Ureter (tissue), 1 donor: ENCODE measurements at places on chromosomes 4 and X. TPM values are rescaled to one million over a fixed set of nuclear protein-coding genes. Genes with fewer than 3 reads are reported as not detected.
A peak's percentile ranks its signal among the peaks of the same experiment; 100 is the strongest.

- DNase-seq = no peak
Observed at GRCh38 chr4:78534286-78534955, 17.1 kb upstream of the ANXA3 start.

The DOK7 gene
- total RNA-seq = 4.5 TPM

- no peak for DNase-seq
Observed at GRCh38 chrX:40807384-40807783, 72.0 kb upstream of the MED14 start.

DNA sequence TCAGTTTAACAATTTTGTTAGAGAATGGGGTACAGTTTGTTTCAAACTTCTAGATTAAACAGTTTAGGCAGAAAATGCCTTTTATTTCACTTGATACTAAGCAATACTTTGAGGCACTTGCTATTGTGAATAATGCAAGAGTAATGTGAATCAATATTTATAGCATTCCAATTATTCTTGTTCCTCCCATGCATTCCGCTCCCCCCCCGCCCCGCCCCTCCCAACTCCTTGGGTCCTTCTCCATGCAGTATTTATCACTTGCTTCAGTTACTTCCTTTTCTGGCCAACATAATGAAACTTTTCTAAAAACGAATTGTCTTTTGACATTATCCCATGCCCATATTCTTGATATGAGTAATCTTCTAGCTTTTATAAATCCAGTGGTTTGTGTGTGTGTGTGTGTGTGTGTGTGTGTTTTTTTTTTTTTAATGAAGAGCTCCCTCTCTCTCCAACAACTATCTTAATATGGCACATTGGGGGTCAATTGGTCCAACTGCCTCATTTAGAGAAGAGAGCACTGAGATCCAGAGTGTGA, 1.6 kb downstream of the BANK1 start:
- no peak for DNase-seq

The IL13RA1 gene
- total RNA-seq = 56.0 TPM

The SSX2 gene
- total RNA-seq = not detected

DNA sequence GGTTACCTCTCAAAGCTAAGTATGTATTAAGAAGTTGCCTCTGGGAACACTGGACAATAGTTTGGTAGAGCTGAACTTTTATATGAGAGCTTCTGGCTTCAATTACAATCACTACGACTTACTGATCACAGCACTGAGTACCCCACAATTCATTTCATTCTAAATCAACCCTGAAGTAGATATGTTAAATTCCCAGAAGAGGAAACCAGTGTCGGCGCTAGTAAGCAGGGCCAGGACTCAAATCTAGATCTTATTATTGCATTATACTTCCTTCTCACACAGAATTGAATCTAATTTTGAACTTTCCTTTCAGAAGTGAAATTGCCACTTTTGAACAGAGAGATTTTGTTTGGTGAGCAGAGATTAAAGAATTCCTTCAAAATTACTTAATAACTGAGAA, 41.8 kb downstream of the HUWE1 start:
- DNase-seq = no peak

GRCh38 chr4:6988016-6988715, 55.0 kb upstream of the TADA2B start:
- no peak for DNase-seq

DNA sequence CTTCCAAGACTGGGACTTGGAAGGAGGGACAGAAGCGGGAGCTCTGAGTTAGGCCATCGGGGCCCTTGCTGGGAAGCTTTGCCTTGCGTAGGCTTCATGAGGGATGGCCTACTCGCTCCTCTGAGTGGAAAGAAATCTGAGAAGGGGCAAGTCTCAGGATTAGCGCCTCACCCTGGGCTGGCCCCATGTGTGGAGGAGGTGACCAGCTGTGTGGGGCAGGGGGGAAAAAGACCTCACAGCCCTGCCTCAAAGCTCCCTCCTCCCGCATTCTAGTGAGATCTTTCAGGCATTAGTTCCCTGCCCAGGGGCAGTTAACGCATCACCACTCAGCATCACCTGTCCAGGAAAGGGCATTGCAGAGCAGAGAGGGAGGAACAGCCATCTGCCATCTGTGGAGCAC, 156.1 kb downstream of the ENPP6 start:
- DNase-seq = no peak

DNA sequence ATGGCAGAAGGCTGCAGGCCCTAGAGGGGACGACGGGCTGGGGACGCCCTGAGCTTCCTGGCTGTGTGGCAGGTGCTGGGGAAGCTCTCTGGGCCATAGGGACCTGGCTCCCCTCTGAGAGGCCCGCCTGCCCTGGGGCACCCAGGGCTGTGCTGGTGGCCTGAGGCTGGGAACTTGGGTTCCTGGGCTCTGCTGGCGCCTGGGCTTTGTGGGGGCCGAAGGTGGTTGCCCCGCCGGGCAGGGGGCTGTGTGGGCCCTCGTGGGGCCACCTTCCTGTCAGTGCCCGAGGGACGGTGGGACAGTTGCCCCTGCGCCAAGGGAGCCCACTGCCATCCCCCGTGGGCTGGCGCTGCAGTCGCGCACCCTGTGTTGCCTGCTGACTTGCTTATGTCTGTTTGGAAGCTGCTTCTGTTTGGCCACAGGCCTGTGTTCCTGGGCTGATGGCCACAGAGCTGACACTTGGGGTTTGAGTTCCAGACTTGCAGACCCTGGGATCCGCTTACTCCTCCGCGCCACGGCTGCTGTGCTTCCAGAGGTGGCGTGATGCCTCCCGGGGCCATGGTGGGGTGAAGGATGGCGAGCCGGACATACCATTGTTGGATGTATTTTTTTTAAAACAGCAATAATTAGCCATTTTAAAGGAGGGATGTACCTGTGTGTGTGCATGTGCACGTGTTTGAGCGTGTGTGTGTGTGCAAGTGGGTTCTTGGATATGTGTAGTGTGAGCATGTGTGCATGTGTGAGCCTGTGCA, 8.5 kb downstream of the NAT8L start:
- DNase-seq = no peak

GRCh38 chrX:69289046-69289792, 124.0 kb upstream of the PJA1 start:
- no peak for DNase-seq

The DCAF4L1 gene
- total RNA-seq = 0.36 TPM

GRCh38 chr4:7095611-7096155, 27.8 kb upstream of the GRPEL1 start:
- no peak for DNase-seq

DNA sequence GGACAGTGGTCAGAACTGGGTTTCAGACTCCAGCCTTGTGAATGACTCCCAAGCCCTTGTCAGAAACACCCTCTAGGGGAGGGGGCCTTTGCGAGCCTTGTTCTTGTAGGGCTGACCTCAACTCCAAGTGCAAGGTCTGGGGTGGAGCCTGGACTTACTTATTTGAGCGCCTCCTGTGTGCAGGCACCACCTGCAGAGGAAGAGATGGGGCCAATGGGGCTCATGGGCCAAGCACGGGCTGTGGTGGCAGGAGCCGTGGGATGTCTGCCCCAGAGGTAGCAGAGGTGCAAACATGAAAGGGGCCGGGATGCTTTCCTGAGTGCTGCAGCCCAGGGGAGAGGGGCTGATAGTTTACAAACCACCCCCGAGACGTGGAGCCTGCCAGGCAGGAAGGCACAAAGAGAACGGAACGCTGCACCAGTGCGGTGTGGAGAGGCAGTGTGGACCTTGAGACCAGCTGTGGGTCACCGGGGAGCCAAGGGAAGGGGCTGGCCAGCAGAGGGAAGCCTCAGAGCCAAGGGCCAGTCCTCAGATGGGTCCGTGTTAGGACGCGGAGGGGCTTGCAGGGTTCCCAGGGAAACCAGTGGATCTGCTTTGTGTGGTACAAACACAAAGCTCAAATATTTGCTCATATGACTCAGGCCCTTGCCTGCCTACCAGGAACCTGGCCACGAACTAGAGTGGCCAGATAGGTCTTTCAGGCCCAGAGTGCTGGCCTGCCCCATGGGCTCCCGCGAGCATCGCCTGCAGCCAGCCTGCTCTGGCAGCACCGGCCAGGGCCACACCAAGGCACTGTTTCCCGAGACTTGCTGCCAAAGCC, 8.7 kb upstream of the TADA2B start:
- no peak for DNase-seq

- no peak for DNase-seq
Observed at GRCh38 chrX:63784346-63784901, 590 bp downstream of the ARHGEF9 start.

- DNase-seq = peak; percentile 52
Observed at GRCh38 chr4:85826060-85826678, 351.2 kb downstream of the ARHGAP24 start.

DNA sequence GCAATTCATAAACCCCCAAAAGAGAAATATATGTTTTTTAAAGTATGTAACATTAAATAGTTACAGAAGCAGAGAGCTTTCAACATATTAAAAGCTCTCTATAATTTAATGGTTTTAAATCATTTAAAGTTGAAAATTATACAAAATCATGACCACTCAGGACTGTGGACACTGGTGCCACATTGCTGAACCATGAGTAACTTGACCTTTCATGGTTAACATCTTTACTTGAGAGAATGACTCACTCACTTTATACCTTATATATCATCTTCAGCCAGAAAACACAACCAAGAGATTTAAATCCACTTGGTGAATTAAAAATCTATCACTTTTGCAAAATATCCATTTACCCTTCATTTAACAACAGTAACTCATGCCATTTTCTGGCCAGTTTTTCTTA, 584.3 kb upstream of the SMIM31 start:
- DNase-seq = no peak

- DNase-seq = no peak
Observed at GRCh38 chrX:126847143-126847542, 27.6 kb downstream of the PRR32 start.

DNA sequence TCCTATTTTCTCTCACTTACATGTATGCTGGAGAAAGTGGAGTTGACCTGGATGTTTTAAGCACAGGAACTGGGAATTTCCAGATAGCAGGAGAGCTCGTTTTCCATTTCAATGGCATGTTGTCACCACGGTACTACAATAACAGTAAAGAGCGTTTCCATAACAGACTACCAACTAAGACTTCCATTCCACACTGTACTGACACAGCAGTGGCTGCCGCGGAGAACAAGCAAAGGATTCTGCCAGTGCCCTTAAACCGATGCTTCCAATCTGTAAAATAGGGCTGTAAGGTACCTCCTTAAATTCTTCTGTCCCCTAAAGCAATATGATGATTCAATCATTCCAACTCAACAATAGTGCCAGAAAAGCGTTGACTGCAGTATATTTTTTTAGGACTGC, 143.9 kb downstream of the KLHL13 start:
- no peak for DNase-seq

- DNase-seq = no peak
Observed at GRCh38 chr4:80009806-80010205, 63.2 kb downstream of the ANTXR2 start.

GRCh38 chrX:68832101-68832416, 3.2 kb downstream of the EFNB1 start:
- peak; percentile 72 for DNase-seq

GRCh38 chrX:130834149-130834548, 68.9 kb downstream of the ENOX2 start:
- no peak for DNase-seq

DNA sequence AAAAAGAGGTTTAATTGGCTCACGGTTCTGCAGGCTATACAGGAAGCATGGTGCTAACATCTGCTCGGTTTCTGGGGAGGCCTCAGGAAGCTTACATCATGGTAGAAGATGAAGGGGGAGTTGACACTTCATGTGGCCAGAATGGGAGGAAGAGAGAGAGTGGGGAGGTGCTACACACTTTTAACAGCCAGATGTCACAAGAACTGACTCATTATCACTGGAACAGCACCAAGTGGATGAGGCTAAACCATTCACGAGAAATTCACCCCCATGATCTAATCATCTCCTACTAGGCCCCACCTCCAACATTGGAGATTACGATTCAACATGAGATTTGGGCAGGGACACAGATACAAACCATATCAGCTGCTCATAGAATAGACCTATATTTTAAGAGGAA, 255.8 kb downstream of the OPHN1 start:
- DNase-seq = no peak

DNA sequence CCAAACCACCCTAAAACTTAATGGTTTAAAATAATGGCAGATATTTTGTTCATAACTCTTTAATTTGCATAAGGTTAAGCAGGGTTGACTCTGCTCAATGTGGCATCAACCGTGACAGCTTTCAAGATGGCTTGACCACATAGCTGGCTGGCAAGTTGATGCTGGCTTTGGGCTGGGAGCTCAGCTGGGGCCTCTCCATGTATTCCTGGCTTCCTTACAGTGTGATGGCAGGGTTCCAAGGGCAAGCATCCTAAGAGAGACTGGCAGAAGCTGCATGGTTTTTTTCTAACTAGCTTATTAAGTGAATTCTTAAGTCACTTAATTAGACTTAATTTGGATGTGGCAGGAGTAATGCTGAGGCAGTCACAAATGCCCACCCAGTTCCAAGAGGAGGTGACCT, 4.5 kb downstream of the RP2 start:
- no peak for DNase-seq

The CLTRN gene
- total RNA-seq = 2.2 TPM
